ENCODE measurements at places on chromosomes 5 and 9.
A peak's percentile ranks its signal among the peaks of the same experiment; 100 is the strongest.

GRCh38 chr5:22238047-22238446, 615.1 kb downstream of the CDH12 start:
- no peak for DNase-seq

DNA sequence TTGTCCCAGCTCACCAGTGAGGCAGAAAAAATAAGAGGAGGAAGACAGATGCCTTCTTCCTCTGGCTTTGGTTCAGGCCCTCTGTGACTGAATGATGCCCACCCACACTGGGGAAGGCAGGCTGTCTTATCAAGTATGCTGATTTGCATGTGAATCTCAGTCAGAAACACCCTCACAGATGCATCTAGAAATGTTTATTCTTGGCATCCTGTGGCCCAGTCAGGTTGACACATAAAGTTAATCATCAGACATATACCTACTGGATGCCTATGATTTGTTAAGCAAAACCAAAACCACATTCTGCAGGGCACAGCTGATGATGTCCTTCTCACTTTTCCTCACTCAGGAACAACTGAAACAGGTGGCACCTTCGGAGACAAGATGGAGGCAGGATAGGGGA, 243.4 kb upstream of the KCNN2 start:
- no peak for DNase-seq

DNA sequence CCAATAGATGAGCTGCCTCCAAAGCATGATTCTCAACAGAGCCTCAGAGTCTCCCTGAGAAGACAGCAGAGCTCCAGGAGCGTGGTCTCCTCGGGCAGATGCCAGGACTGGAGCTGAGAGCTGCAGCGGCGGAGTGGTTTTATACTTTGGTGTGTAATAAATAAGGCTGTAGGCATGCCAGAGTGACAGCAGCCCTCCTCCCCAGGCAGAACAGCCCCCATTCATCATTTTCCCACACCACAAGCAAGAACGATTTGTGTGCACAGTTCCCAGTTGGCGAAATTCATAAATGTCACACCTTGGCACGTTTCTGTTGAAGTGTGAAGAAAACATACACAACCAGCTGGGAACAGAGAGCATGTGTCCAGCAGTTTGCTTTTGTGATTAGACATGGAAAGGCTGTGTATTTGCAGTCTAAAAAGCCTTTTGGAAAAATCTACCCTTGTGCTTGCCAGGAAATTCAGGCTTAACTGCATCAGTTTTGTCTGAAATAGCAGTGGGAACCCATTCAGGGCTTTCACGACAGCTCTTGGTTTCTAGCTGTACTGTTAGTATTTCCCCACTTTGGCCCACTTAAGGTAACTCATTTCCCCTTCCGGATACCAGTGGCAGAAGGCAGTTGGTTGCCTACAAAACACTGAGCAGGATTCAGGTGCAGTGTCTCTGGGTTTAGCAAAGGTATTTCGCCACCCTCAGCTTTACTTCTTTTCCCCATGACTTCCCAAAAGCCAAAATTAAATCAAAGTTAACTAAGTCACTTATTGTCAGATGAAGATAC, at the start of gene C1QTNF3:
C1QTNF3 (minus strand) TSS at position 115 of the 778 bp plus-strand sequence; CDS start at position 27, 88 bp downstream.
- DNase-seq: peak; percentile 4

GRCh38 chr9:37769306-37769705, 15.6 kb downstream of the EXOSC3 start:
- no peak for DNase-seq

GRCh38 chr9:95242613-95243012, 74.9 kb downstream of the FANCC start:
- no peak for DNase-seq

DNA sequence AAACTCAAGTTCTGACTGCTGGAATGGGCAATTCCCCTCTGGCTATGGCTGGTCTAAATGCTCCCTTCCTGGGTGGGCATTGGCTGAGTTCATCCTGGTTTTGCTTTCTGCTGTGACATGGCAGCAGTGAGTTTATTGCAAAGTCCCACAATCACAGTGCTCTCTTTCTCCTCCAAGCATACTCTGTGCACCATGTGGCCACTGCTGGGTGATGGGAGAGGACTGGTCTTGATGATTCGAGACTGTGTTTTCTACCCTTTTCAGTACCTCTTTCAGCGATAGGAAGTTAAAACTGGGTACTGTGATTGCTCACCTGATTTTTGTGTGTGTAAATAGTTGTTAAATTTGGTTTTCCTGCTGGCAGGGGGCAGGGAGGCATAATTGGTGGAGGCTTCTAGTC, 49.7 kb downstream of the FER start:
- no peak for DNase-seq

GRCh38 chr5:154520861-154521453, 42.9 kb upstream of the HAND1 start:
- DNase-seq: no peak

DNA sequence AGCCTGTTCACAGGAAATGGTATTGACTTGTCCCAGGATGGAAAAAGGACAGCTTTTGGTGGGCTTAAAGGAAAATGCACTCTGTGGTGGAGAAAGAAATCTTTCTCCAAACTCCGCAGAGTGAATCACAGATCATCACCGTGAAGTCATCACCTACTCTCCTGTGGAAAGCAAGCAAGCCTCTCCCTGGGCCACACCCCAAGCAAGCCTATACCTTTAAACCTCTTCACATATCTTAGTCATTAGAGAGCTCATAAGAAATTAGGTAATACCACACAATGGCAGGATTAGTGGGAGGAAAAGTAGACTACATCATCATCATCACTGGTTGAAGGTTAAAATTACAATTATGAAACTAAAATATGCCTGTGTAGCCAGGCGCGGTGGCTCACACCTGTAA, 23.2 kb downstream of the TLE1 start:
- no peak for DNase-seq

- no peak for DNase-seq
Observed at GRCh38 chr5:10140195-10140973, 109.3 kb downstream of the ATPSCKMT start.

DNA sequence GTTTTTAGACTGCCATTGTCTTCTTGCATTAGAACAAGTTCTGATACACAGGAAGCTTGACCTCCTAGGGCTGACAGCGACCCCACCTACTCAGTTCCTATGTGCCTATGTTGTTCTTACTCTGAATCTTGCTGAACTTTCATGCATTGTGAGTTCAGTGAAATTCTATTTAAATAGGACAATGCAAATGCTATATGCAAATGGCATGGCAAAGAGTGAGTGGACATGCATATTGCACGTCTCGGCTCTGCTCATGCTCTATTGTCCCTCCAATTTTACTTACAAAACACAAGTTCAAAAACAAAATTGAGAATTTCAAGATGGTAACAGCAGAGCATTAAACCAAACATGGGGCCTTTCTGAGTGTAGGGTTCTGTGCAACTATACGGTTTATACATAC, 5.3 kb upstream of the DCP2 start:
- no peak for DNase-seq

- no peak for DNase-seq
Observed at GRCh38 chr5:146399481-146399880, 47.7 kb upstream of the TCERG1 start.

GRCh38 chr5:179278546-179278945, 66.7 kb downstream of the ADAMTS2 start:
- DNase-seq: no peak

- DNase-seq: no peak
Observed at GRCh38 chr9:125992557-125992956, 245.4 kb downstream of the PBX3 start.

DNA sequence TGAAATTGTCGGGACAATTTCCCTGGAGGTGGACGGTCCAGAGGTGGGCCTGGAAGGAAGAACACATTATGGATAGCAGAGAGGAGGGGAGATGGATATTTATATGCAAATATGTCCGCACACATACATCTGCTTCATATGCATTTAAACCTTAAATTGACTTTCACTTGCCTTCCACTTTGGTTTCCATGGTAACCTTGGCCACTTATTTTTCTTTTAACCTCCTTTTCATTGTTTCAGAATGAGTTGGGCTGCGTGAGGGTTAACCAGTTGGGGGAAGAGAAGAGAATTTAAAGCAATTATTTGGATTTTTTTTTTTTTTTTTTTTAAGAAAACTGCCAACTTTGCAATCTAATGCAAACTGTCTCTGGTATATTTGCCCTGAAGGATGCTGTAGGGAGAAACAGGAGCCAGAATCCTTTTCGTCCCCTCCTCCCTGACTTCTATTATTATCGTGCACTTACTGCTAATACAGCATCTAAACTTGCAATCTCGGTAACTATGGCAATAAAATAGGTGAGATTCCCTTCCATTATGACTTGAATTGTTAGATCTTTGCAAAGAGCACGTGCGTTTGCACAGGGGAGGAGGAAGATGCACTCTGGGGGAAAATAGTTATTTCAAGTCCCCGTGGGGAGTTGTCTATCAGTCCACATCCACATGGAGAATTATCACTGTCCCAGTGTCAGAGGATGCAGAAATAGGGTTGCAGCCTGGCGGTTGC, 35.6 kb downstream of the TLR4 start:
- DNase-seq: no peak

DNA sequence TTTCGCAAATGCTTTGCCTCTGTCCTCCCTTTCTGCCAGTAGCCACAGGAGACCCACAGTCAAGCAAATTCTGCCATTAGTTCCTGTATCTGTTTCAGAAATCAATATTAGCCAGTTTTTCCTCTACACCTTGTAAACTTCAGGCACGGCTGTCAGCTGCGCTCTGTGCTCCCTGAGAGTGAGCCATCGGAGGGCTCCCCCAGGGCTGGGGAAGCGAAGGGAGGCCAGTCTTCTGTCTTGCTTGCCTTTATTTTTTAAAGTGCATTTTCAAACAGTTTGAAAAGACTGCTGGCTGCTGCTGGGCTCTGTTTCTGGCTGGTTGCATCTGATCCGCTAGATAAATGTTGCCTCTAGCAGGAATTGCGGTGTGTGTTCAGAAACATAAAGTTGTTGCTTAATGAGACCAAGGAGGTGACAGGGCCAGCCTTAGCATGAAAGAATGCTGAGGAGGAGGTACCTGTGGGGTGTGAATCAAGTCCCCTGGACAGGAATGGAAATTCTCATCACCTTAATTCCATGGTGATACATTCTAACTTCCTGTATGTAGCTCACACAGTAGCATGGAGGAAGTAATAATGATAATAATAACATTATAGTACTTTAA, 421.7 kb upstream of the KIF2A start:
- DNase-seq: no peak

DNA sequence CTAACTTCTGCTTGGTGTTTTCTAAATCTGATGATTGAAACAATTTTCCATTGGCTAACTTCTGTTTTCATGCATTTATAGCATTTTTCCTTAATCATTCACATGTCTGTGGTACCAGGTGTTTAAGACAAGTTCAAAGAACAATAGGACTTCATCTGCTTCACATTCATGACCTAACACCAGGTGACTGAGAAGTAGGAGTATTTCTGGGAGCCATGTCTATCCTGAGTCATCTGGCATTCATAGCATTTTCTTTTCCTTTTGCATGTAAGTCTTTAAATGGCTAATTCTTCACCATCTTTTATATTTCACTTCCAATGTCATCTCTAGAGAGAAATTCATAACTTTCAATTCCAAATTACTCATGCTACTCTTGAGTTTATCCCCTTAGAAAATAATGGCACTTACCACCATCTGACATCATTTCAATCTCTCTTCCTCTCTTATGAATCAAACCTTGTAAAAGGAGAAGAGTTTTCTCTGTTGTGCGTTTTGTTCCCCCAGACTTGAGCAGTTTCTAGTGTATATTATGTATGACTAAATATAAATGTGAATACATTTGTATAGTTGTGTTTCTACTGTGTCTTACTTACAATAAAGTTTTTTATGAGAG, 1196.1 kb upstream of the CDH9 start:
- DNase-seq: no peak

All from CD4-positive, alpha-beta T cell treated with Interleukin-17A for 1 hour (primary cell).